PC-9 (cell line): ENCODE measurements at places on chromosomes 7 and 10. TPM values are rescaled to one million over a fixed set of nuclear protein-coding genes. Genes with fewer than 3 reads are reported as not detected.

The INA gene
- 20.4 and 20.9 TPM in 2 replicates for total RNA-seq

The CCDC172 gene
- not detected in 2 replicates for total RNA-seq

The UCMA gene
- total RNA-seq = not detected in 2 replicates

The SFRP4 gene
- not detected in 2 replicates for total RNA-seq

The NME8 gene
- total RNA-seq = not detected in 2 replicates

The HYAL4 gene
- not detected in 2 replicates for total RNA-seq

The CCL26 gene
- not detected in 2 replicates for total RNA-seq
